ENCODE measurements at places on chromosomes 11 and 22. TPM values are rescaled to one million over a fixed set of nuclear protein-coding genes. Genes with fewer than 3 reads are reported as not detected.

- DNase-seq = no peak
Observed at GRCh38 chr11:10730151-10730550, 20.9 kb upstream of the CTR9 start.

GRCh38 chr11:75276686-75277085, 36.1 kb downstream of the TPBGL start:
- DNase-seq = peak; percentile 40

- DNase-seq = peak; percentile 51
Observed at GRCh38 chr11:19281041-19281440, 40.3 kb upstream of the E2F8 start.

GRCh38 chr22:31917227-31917921, 27.0 kb upstream of the YWHAH start:
- peak; percentile 59 for DNase-seq

GRCh38 chr11:9947231-9947864, 283.5 kb downstream of the SWAP70 start:
- DNase-seq = no peak

DNA sequence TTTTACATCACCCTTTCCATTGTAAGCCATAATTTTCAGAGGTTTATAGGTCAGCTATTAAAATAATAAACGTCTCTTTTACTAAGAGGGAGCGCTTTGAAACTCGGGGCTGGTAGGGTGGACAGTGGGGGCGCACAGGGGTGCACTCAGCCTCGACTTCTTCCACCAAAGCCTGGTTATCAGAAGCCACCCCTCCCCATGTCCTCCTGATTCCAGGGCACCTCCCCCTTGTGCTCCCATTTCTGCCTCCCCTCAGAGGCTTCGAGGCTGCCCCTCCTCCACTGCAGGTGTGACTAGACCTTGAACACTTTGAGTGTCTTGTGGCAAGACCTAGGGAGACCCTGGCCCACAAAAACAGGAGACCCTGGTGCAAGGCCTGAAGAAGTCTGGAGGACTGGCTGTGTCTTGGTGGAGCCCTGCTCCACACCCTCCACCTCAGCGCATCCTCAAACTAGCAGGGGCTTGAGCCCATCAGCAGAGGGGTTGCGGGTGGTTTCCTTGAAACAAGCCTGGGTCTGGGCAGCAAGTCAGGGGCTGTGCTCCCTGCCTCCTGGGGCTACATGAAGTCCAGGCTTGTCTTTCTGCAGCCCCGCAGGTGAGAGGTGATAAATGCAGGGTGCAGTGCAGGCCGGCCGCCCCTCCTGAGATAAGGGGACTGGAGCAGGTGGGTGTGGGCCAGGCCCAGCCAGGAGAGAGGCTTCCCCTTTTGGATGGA, 3.0 kb downstream of the CDKN1C start:
- no peak for DNase-seq

DNA sequence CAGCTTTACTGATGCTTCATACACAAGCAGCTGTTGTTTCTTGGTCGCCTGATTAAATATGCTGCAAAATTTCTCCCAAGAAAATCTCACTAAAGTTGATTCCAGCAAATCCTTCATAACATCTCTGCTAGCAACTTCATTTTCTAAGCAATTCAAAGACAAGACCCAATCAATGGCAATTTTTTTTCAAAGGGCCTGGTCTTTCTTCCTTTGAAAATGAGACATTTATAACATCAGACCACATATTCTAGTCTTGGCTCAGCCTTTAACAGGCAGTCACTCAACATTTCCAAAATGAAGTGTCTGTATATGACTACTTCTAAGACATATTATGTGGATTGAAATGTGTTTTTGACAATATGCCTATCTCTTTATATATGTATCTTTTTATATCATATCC, 702.6 kb downstream of the KCNA4 start:
- no peak for DNase-seq

- no peak for DNase-seq
Observed at GRCh38 chr11:134488512-134488911, 76.5 kb upstream of the B3GAT1 start.

DNA sequence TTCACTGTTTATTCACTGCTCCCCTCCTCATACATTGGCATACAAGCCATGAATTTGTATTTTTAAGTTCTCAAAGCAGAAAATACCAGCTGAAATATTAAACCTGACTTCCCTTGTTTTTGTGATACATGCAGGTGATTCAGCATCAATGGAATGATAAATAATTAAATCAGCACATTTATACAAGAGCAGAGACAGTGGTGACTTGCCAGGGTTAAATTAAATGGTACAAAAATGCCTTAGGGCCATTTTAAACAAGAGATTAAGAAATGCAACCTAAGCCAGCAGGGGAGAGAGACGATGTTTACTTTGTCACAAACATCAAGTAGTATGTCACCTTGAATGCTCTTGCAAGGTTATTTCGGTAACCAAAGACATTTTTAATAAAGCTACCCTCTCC, 95.9 kb upstream of the DDI1 start:
- no peak for DNase-seq

DNA sequence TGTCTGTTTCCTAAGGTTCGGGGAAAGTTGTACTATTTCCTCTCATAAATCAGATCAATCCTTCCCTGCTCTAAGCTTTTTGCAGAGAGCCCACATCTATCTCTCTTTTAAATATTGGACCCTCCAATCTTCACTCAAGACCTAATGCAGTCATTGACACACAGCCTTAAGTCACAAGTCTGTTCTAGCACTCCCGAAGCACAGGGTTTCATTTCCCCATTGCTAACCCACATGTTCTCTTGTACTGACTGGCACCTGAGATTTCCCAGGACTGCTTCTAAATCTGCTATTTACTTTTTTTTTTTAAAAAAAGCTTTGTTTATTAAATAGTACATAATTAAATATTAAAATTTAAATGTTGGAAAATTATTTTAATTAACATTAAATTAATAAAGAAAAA, 674.7 kb downstream of the TBC1D22A start:
- DNase-seq = no peak

DNA sequence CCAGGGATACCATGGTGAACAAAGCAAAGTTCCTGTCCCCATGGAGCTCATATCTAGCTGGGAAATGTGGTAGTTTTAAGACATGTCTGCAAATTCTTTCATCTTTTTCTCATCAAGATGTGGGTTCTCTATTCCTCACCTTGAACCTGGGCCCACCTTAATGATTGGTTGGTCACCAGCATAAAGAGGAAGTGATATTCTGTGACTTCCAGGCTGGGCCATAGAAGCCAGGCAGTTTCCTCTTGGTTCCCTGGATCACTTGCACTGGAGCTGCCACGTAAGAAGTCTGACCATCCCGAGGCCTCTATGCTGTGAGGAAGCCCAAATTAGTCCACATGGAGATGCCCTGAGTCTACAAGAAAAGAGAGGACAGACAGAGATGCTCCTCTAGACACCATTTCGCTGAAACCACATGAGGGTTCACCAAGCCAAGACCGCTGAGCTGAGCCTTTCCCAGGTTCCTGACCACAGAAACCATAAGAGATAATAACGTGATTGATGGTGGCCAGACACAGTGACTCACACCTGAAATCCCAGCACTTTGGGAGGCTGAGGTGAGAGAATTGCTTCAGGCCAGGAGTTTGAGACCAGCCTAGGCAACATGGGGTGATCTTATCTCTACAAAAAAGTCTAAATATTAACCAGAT, 119.5 kb upstream of the ISX start:
- no peak for DNase-seq

DNA sequence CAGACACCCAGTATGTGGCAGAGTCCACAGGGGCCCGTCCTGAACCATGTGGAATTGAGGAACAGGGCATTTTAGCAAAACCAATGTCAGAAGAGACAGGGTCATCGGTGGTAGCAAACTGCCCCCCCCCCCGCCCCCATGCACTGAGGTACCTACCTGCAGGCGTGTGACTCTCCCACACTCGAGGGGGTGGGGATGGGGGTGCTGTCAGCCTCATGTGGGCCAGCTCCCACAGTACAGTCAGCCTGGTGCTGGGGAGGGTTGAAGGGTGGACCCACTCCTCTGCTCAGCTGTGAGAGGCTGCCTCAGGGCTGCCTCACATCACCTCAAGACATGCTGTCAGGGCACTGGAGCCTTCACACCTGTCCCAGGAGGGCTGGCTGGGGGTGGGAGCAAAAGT, 10.7 kb upstream of the SUSD2 start:
- DNase-seq = no peak

DNA sequence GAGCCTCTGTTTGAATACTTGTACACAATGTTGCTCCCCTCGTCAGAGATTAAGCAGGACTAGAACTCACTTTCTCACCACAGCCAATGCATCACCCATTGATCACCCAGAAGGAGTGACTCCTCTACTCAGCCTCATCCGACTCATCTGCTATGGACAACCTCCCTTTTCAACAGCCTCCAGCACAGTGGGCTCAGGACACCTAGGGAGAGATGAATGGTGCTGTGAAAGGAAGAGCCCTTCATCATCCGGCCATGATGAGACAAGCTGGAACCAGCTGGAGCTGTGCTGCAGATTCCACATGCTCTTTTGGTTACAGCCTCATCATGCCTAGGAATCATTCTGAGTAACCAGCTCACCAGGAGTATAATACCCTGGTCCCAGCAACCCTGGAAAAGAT, 15.5 kb downstream of the C11orf91 start:
- no peak for DNase-seq

GRCh38 chr11:73789279-73789670, 1.6 kb downstream of the MRPL48 start:
- DNase-seq = no peak

- DNase-seq = peak; percentile 81
Observed at GRCh38 chr11:117230286-117230961, 1.4 kb downstream of the PCSK7 start.

GRCh38 chr11:96483374-96483955, 93.7 kb downstream of the JRKL start:
- no peak for DNase-seq

GRCh38 chr11:121344824-121345223, 52.3 kb downstream of the SC5D start:
- DNase-seq = no peak

DNA sequence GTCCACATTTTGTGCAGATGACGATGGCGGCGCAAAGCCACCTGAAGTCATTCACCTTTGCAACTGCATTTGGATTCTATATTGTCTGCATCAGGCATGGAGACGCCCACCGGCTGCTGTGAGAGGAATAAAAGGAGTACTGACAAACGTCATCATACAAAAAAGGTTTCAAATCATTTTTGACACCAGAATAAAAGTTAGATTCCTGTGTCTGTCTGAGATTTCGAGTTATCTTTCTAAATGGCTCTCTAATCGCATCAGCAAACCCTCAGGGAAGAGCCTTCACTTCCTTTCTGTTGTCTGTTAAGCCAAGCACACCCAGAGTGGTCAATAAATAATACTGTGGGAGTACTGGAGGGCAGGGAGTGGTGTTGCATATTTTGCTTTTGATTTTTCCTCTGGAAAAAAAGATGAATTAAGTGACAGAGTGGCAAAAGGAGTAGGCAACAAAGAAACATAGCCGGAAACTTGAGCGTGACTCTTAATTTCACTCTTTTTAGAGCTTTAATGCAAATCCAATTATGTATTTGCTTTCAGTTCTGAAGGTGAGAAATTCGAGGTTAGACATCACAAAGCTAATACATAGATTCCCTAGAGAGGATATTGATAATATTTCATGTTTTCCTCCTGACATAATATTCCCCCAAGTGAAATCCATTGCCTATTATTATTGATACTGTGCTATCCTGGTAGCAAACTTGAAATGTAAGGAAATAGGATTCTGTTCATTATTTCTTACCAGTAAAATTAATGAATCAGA, 150.8 kb upstream of the MTMR2 start:
- no peak for DNase-seq

DNA sequence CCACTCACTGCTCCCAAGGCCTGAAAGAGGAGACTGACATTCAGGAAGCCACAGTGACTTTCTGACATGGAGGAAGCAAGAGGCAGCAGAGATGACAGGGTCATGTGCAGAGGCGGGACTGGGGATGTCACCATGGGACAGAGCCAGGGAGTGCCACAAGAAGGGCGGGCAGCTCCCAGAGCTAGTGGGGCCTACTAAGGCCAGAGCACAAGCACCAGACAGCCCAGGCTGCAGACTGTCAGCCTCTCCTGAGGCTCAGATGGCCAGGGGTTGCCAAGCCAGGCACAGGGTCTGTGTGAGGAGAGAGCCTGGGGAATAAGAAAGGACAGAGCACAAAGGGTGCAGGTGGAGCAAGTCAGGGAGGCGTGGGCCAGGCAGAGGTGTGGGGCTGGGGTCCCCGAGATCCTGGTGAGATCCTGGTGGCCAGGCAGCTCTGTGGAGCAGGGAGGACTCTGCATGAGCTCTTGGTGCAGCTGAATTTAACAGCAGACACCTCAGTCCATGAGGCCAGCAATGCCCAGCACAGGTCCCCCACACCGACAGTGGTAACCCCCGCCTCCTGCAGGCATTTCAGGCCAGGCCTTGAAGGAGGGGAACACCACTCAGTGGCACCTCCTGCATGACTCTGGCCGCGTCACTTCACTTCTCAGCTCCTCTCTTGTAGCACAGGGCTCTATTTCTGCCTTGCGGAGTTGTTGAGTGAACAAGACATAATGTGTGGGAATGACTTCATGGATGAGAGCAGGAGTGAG, 52.3 kb downstream of the SGSM3 start:
- DNase-seq = no peak

GRCh38 chr22:39148727-39149535, 3.5 kb downstream of the CBX7 start:
- peak; percentile 71 for DNase-seq

GRCh38 chr11:122897606-122898210, 15.1 kb downstream of the JHY start:
- no peak for DNase-seq

GRCh38 chr11:134736251-134736947, 324.4 kb upstream of the B3GAT1 start:
- DNase-seq = no peak

DNA sequence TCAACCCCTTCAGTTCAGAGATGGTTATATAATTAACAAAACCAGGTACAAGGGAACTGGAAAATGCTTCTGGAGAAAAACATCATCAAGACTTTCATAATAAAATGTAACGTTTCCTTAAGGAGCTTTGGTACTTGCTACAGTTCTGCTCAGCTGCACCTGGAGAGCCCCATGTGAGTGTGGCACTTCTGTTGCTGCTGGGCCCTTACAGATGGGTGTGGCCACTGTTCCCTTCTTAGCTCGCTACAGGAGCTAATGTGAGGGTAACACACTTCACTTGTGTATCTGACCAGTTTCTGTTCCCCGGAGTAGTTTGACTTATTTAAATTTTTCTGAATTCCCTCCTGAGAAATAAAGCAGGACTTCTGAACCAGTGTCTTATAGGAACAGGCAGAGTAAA, 4.0 kb downstream of the POU2AF3 start:
- no peak for DNase-seq

CARD18 gene
- not detected for total RNA-seq

ZC3H7B gene
- total RNA-seq = 62.4 TPM

OR9G4 gene
- not detected for total RNA-seq

SCUBE1 gene
- total RNA-seq = 0.40 TPM

HOATZ gene
- total RNA-seq = not detected

EXPH5 gene
- total RNA-seq = 0.96 TPM

P2RY2 gene
- total RNA-seq = not detected

TMEM151A gene
- total RNA-seq = not detected

POTEH gene
- not detected for total RNA-seq

Measured in activated CD8-positive, alpha-beta memory T cell treated with anti-CD3 and anti-CD28 coated beads, Interleukin-2, amount 10 ng/mL, durations not matched to agents 7 days and 5 days (primary cell).